GM12892 (cell line): ENCODE measurements at places on chromosomes 7 and 10.

DNA sequence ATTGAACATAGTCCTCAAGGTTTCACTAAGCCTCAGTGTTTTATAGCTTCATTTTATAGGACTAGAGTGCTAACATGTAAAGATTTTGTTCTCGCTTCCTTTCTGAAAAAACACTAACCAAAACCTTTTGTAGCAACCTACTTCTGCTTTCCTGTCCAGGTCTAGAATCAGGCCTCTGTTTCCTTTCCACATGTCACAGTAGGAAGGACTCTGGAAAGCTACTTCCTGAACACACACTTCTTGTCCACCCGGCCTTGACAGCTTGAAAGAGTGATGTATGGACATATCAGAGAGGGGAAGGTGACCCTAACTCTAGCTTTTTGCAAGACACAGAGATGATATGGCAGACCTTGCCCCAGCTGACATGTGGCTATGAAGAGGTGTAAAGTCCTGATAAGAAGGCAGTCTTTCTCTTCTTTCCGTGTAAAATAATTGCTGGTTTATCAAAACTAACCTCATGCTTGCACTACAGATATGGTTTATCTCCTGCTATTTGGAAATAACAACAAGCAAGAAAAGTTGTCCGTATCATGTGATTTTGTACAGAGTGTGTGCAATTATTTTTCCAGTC lies 175.4 kb downstream of the SKAP2 start:
- DNase-seq: no peak

GRCh38 chr7:55086413-55087201 lies 67.8 kb downstream of the EGFR start:
- no peak for DNase-seq

- no peak for DNase-seq
Observed at GRCh38 chr7:94630855-94631254, 25.1 kb downstream of the SGCE start.

GRCh38 chr7:143354376-143354775 lies 8.1 kb downstream of the FAM131B start:
- no peak for DNase-seq

DNA sequence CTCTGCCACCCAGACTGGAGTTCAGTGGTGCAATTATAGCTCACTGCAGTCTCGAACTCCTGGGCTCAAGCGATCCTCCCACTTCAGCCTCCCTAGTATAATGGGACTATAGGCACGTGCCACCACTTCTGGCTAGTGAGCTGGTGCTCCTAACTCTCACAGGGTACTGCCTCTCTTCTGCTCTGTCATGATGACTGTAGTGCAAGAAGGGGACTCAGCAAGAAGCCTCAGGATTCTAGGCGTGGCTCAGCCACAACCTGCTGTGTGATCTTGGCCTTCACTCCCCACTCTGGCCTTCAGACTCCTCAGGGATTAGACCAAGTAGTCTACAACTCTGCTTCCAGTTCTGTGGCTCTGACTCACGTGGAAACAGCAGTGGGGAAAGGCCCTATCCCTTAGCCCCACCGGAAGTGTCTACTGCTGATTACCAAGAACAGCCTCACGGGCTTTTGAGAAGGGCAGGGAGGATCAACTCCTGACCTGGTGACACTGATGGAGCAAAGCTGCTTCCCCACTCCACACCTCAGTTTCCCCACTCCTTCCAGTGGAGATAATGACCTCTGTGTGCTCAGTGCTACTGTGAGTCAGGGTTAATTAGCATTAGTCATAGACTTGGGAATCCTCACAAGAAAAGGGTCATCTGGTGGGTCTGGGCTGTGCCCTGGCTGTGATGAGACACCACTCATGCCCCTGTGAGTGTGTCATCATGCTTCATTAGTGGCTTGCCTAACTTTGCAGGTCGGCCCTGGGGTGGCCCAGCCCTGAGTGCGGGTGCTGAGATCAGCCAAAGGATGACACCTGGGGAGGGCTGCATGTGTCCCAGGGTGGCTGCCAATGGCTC lies 41.1 kb downstream of the ZC3HC1 start:
- no peak for DNase-seq

GRCh38 chr7:140440593-140440992 lies 36.7 kb downstream of the RAB19 start:
- no peak for DNase-seq

DNA sequence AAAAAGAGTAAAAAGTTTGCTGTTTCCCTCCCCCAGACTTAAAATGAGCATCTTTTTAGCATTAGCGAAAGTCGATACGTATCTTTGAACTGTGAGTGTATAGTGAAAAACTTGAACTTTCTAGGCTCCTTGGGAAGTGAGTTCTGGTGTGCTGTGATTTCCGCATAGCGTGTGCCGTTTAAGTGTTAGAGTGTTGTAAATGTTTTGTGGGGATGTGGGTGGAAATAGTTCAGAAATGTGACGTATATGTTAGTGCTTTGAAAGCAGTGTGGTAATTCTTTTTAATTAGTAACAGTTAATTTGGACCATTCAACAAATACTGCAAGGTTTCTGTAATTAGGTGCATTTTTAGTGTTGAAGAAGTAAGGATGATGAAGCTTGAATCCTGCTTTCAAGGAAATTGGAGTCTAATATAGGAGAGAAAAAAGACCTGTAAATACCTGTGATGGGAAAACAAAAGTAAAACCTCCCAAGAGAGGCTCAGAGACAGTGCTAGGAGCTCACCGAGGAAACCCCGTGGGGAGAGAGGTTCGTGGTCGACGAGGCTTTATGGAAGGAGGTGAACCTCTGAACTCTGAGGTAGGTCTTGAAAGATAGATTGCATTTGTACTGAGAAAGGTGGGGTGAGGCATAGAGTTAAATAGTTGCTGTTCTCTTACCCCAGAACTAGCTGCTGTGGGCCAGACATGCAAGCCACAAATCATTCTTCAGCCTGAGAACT lies 40.8 kb downstream of the RBM33 start:
- no peak for DNase-seq

GRCh38 chr7:12581897-12582296 lies 11.4 kb downstream of the SCIN start:
- no peak for DNase-seq

DNA sequence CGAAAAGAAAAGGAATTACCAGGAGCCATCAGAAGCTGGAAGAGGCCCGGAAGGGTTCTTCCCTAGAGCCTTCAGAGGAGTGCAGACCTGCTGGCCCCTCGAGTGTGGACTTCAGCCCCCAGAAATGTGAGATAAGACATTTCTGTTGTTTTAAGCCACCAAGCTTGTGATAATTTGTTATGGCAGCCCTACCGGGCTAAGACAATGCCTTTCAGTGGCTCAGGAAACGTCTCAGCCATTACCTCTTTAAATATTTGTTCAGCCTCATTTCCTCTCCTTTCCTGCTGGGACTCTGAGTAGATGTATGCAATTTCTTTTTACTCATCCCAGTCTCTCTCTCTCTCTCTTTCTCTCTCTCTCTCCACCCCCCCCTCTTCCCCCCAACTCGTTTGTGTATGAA lies 174.7 kb upstream of the GRB10 start:
- DNase-seq: no peak

GRCh38 chr7:65983965-65984658 lies 2.1 kb upstream of the GUSB start:
- no peak for DNase-seq

GRCh38 chr10:16155834-16156233 lies 281.0 kb upstream of the PTER start:
- no peak for DNase-seq

DNA sequence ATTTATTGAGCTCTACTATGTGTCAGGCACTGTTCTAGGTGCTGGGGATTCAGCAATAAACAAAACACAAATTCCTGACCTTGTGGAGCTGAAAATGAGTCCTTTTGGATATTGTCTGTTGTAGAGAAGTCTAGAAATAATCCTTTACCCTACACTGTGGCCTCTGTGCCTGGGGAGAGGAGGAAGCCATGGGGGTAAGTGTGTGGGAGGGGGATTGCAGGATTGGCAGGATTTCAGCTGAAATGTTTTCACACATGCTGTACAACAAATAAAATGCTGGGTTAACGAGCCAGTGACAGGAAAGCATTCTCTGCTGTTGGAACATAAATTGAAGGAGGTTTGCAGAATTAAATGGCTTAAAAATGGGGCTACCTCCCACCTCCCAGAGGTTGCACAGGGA lies 189.4 kb downstream of the FANK1 start:
- DNase-seq: no peak

DNA sequence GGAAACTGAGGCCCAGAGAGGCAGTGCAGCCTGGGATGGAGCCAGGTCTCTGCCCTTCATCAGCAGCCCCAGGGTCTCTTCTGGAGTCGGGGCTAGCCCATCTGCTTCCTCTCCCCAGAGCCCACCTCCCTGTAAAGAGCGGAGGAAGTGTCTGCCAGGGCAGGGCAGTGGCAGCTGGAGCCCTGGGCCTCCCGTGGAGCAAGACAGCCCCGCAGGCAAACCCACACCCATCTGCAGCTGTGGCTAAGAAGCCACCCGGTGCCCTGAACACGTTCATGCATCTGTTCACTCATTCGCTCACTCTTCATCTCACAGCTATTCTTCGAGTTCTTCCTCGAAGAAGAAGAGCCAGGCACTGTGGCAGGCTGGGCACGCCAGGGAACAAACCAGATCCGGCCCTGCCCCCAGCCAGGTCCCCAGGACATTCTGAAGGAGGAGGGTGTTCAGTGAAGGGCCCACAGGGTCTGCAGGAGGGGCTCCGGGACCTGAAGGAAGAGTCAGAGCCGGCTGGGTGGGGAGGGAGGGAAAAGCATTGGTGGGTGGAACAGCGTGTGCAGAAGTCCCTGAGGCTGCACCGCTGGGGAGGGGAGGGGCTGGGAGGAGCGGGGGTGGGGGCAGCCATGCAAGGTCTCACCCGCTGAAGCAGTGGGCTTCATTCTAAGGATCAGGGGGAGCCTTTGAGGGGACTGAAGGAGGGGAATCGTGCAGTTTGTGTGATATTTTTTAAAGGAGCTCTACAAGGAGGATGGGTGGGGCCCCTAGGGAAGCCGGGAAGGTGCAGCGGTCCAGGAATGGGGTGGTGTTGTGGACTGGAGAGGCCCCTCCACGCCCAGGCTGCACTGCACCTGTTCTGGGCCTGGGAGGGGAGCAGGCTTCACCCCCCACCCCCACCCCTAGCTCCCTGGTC lies 99.1 kb downstream of the UNCX start:
- DNase-seq: no peak

DNA sequence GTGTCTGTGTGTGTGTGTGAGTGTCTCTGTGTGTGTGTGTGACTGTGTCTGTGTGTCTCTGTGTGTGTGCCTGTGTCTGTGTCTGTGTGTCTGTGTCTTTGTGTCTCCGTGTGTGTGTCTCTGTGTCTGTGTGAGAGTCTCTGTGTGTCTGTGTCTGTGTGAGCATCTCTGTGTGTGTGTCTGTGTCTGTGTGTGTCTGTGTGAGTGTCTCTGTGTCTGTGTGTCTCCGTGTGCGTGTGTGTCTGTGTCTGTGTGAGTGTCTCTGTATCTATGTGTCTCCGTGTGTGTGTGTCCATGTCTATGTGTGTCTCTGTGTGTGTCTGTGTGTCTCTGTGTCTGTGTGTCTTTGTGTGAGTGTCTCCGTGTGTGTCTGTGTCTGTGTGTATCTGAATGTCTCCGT lies 120.4 kb downstream of the SH2D4B start:
- DNase-seq: no peak

GRCh38 chr7:77699056-77699455 lies 2.8 kb downstream of the RSBN1L start:
- peak; percentile 37 for DNase-seq

DNA sequence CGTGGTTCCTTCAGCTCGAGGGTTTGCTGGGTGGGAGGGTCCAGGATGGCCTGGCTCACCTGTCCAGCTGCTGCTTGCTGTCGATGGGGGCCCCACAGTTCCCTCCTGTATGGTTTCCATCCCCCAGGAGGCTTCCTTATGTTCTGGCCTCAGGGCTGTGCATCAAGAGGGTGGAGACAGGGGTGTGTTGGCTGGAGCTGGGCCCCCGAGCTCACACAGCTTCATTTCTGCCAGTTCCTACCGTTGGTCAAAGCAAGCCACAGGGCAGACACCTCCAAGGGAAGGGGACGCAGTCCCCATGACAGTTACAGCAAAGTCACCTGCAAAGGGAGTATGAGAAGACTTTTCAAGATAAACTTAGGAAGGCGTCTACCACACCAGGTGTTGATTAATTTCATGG lies 156.9 kb downstream of the EBF3 start:
- DNase-seq: no peak

DNA sequence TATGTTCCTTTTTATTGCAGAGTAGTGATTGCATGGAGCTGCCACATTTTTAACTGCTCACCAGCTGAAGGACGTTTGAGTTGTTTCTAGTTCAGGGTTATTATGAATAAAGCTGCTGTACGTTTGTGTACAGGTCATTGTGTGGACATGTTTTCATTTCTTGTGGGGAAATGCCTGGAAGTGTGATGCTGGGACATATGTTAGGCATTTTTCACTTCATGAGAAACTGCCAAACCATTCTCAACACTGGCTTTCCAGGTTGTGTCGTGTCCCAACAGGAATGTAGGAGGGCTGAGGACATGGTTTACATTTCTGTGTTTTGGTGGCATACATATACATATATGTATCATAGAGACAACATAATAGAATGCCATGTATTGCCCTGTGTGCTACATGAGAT lies 73.0 kb downstream of the NEURL1 start:
- no peak for DNase-seq

DNA sequence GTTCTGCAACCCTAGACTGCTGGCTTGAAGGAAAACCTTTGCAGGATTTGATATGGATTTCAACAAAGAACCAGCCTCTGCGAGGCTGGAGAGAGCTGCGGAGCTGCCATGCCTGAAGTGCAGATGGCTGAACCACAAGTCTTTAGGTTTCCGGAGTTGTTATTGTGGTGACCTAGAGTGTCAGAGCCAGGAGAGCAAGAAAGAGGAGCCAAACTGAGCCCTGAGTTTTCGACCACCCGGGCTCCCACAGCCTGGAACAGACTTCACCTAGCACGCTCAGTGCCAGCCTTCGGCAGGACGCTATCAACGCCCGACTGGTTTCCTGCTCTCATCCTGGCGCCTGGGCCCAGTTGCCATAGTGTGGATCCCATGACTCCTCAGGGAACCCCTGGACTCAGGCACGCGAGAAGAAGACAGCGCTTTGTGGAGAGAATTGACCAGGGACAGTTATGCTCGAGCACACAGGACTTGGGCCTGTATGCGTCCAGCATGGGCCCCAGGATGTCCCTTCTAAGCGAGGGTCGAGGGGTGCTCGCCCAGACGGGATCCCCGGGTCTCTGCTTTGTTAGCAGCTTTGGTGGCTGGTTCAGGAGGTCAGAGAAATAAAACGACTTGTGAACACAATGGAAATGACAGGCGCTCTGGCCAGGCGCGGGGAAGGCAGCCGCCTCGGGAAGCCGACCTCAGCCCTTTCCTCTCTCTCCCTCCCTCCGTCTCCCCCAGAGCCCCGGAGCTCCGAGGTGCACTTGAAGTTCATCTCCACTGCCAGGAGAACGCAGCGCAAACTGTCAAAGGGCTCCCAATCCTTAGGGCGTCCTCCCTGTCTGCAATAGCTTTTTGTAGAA lies 1.8 kb upstream of the GAD2 start:
- DNase-seq: no peak

GRCh38 chr7:96408881-96409280 lies 87.0 kb upstream of the SLC25A13 start:
- DNase-seq: no peak

DNA sequence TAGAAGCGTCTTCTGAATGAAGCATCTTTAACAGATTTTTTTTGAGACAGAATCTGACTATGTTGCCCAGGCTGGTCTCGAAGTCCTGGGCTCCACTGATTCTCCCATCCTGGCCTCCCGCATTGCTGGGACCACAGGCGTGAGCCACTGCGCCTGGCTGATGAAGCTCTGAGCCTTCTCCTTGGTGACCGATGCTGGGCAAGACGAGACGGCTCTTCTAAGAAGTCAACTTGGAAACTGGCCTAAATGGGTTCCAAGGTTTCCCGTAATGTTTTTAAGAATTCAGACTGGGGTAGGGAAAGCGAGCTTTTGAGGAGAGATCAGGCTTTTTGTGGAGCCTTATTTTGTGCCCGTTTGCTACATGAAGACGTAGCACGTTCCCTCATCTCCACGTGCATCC lies 224.5 kb downstream of the ZMYND11 start:
- no peak for DNase-seq
